ENCODE measurements at places on chromosomes 7 and 10. TPM values are rescaled to one million over a fixed set of nuclear protein-coding genes. Genes with fewer than 3 reads are reported as not detected.

DNA sequence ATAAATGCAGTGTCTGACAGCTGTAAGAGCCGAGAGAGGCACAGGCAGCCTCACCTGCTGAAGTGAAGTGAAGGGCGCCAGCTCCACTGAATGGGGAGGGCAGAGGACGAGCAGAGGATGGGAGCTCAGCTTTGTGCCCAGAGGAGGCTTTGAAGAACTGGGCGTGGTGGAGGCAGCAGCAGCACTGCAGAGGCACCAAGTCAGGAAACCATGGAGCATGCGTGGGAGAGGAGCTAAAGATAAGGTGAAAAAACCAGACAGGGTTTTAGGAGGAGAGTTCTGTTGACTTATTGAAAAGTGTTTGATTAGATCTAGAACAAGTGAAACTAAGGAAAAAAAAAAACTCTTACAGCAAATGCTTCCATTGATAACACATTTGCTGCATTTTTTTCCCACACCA, 216.4 kb downstream of the CXCL12 start:
- DNase-seq = no peak

DNA sequence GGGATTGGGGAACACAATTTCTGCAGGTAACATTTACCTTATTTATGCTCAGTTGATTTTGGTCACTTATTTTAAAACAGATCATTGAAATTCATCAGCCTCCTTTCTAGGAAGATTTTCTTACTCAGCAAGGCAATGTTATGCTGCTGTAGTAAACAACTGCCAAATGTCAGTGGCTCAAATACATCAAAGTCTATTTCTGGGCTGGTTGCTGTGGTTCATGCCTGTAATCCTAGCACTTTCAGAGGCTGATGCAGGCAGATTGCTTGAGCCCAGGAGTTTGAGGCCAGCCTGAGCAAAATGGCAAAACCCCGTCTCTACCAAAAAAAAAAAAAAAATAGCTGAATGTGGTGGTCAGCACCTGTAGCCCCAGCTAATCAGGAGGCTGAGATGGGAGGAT, 25.9 kb downstream of the HABP2 start:
- no peak for DNase-seq

PRR15 gene
- 4.1 TPM for total RNA-seq

MARVELD1 gene
- total RNA-seq = 36.5 TPM
